Activated CD4-positive, CD25-positive, alpha-beta regulatory T cell treated with anti-CD3 and anti-CD28 coated beads, Interleukin-2, amount 50 U/mL, for 24 hours (primary cell): ENCODE measurements at places on chromosomes 16 and 17.
A peak's percentile ranks its signal among the peaks of the same experiment; 100 is the strongest.

GRCh38 chr17:50793007-50793406 is 25.7 kb upstream of the ANKRD40CL start:
- no peak for ATAC-seq

GRCh38 chr17:10756185-10756584 is 26.4 kb upstream of the TMEM220 start:
- ATAC-seq, result no peak

DNA sequence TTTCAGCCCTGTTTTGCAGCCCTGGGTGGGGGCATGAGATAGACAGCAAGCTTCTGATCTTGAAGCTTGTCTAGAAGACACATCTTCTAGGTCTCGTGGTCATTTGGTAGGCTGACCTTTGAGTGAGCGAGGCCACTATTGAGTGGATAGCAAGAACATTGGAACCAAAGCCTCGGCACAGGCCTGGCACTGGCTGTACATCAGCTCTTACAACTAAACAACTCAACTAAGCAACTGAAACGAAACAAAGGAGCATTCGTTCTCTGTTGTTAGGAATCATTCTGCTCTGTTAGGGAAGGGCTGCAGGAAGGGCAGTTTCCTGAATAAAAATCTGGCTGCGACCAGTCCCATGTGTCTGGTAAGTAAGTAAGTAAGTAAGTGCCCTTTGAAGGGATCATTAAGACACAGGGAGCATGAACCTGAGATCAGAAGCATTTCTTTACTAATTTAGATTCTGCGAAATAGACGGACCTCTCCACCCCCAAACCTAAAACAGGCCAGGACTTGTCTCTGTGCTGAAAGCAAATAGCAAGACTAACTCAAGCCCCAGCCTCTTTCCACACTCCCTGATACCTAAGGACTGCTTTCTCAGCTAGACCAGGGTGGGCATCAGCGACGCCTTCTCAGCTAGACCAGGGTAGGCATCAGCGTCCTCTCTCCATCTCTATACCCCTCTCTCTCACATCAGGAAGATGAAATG is 22.7 kb downstream of the CYB561 start:
- no peak for ATAC-seq

GRCh38 chr16:66304961-66305360 is 61.5 kb upstream of the CDH5 start:
- no peak for ATAC-seq

GRCh38 chr16:54655121-54655590 is 275.5 kb upstream of the IRX5 start:
- no peak for ATAC-seq

GRCh38 chr16:48829336-48830310 is 219.6 kb upstream of the N4BP1 start:
- ATAC-seq, result no peak

DNA sequence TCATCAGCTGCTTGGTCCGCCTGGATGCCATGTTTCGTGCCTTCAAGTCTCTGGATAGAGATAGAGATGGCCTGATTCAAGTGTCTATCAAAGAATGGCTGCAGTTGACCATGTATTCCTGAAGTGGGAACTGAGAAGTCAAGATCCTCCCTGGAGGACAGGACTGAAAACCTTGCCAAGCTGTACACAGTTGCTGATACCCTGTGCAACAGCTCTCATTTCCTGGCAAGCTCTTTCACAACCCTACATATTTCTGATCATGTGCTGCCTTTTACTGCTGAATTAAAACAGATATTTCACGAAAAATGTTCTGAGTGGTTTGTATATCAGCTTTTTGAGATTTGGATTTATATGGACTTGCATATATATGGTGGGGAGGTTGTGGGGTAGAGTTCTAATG is 898 bp downstream of the CAPNS2 start:
- ATAC-seq, result no peak

DNA sequence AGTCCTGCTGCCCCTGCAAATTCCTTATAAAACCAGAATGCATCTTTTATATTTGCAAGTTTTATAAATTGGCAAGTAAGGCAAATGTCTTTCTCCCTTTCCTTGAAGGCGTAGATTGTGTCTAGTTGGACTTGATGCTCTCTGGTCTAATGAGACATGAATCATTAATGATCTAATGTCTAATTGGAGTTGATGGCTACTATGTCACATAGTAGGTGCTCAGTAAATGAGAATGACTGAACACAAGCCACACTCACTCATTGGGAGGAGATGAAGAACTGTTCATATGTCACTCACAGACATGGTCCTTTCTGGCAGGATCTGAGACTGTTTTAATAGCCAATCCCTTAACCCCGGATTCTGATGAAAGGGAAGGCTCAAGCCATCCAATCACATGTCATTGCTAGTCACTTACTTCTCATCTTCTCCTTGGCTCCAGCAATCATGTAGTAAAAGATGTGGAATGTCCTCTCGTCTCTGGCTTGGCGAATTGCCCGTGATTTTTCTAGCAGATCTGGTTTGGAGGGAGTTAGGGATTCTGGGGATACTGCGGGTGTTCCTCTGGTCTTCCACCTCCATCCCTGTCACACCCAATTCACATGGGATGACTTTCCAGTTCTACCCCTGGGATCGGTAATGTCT is 81.0 kb downstream of the MYH11 start:
- ATAC-seq, result no peak

DNA sequence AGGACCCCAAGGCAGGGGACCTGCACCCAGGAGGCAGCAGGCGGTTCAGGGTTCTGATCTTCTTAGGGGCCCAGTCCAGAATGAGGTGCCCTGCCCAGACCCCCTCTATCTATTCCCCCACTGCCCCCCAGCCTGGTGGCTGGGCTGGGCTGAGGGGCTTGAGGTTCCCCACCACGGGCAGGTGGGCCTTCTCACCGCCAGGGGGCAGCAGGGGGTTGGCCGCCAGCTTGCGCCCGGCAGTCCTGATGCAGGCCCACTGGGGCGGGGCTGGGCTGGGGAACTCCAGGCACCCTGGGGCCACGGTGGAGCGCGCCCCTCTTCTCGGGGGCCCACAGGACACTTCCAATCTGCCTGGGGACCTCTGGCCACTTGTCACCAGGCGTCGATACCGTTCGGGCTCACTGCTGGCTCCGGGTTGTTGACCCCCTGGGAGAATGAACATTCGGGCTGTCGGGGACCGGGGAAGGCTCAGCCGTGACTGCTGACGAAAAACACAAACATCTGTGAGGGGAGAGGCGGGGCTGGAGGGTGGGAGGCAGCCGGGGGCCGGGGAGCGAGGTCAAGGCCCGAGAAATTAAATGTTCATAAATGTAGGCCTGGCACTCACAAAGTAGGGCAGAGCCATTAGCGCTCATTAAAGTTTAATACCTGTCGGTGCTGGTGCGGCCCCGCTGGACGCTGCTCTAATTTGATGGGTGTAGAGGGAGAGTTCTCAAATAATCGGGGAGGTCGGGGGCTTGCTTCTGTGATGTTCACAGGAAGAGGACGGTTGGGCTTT is 219.3 kb upstream of the GSE1 start:
- peak; percentile 62 for ATAC-seq

GRCh38 chr17:74119049-74119580 is 84.4 kb upstream of the RPL38 start:
- ATAC-seq, result no peak

GRCh38 chr16:69520413-69520799 is 45.4 kb upstream of the NFAT5 start:
- no peak for ATAC-seq

DNA sequence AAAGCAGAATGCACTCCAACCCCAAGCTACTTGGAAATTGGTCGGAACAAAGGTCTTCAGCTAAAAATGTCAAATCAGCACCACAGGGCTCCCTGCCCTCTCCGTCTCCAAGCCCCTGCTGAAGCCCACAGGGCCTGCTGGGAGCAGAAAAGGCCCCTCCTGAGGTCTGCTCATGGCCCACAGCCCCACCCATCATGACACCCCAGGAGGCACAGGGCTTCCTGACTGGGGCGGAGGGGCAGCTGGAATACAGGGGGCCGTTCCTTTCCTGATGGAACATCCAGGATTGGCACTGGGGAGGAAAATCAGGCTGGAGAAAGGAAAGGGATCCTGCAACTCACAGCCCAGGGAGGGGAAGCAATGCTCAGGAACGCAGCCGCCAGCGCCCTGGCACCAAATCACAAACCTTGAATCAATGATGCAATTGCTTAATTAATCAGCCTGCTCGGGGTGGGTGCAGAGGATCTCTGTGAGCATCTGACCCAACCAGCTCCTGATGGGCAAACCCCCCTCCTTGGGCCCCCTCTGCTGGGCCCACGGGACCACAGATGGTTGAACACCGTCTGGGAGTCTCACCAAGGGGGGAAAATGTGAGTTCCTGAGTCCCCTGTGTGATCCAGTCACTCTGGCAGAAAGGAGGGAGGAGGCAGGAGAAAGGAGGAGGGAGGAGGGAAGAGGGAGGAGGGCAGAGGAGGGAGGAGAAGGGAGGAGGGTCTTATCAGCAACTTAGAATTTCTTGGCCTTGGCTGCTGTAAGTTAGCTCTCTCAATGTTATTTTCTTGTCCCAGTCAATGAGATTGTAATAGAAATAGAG is 155.5 kb downstream of the ZNF423 start:
- ATAC-seq, result no peak

DNA sequence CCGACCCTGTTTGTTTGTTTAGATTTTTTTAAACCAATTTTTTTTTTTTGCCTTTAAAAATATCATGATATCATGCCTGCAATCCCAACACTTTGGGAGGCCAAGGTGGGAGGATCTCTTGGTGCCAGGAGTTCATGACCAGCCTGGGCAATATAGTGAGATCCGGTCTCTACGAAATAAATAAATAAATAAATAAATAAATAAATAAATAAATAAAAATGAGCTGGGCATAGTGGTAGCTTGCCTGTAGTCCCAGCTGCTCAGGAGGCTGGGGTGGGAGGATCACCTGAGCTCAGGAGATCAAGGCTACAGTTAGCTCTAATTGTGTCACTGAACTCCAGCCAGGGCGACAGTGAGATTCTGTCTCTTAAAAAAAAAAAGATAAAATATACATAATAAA is 8.1 kb upstream of the IGF2BP1 start:
- no peak for ATAC-seq

- no peak for ATAC-seq
These were observed 189.2 kb downstream of the STX8 start for GRCh38 chr17:9386401-9386800.

- ATAC-seq, result no peak
These were observed 1.6 kb downstream of the GFAP start for GRCh38 chr17:44913676-44914075.

DNA sequence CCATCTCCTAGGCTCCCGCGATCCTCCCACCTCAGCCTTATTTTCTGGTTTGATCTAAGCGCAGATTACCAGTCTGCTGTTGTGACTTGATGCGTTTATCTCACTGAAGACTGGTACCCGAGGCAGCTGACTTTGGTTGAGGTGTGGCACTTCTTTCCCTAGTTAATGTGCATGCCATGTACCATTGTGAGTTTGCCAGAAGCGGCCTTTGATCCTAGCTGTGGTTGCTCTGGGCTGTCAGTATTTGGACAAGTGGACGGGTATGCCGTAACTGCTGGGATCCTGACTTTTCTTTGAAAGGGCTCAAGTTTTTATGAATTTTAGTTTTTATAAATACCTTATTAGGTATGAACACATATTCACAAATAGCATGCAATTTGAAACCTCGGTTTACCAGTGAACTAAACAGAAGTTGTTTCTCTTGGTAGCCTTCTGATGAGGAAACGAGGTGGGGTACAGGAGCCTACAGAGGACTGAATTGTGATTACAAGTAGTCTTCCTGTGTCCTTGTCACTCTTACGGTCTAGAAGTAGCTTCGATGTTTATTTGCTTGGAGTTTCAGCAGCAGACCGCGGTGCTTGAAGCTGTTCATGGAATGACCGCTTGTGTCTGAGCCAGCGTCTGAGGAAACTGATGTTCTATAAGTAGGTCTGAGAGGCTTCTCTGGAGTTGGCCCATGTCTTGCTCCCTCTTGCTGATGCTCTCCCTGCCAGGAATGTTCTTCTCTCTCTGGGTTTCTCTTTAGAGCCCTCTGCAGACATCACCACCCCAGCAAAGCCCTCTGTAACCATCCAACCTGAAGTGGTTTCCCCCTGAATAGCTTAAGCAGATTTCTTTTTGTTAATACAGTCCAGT is 40.0 kb downstream of the SEC14L1 start:
- peak; percentile 18 for ATAC-seq

- no peak for ATAC-seq
These were observed 4.6 kb upstream of the KCNJ12 start for GRCh38 chr17:21371511-21372081.

DNA sequence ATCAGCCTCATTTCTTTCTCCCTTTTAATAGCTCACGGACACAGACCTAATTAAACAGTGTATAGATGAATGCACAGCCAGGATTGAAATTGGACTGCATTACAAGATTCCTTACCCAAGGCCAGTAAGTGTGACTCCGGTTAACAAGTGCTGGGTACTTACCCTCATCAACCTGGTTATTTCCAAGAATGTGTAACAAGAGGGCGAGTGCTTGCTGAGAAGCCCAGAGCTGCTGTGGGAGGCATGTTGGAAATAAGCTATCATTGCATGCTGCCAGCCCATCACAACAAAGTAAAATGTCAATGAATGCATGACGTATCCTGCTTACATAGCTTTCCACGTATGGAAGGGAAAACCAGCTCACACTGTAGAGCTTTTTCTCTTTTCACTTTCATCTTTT is 19.5 kb downstream of the LYRM1 start:
- no peak for ATAC-seq

DNA sequence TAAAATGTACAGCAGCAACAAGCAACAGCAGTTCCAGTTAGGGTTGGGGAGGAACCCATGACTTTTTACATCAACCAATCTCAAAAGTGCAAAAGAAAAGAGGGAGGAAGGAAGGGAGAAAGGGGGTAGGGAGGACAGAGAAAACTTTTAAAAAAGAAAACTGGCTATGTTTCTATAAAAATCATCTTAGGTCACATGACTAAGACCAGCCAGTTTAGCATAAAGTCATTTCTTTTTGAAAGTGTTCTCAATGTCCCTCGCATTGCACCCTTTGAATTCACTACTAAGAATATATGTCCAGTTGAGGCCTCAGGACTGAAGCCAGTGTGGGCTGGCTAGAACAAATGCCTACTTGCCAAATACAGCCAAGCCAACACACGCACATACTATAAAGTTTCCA is 28.9 kb downstream of the DCUN1D3 start:
- no peak for ATAC-seq

GRCh38 chr16:82598771-82599170 is 28.0 kb upstream of the CDH13 start:
- no peak for ATAC-seq

GRCh38 chr16:77113835-77114234 is 77.2 kb upstream of the MON1B start:
- no peak for ATAC-seq

DNA sequence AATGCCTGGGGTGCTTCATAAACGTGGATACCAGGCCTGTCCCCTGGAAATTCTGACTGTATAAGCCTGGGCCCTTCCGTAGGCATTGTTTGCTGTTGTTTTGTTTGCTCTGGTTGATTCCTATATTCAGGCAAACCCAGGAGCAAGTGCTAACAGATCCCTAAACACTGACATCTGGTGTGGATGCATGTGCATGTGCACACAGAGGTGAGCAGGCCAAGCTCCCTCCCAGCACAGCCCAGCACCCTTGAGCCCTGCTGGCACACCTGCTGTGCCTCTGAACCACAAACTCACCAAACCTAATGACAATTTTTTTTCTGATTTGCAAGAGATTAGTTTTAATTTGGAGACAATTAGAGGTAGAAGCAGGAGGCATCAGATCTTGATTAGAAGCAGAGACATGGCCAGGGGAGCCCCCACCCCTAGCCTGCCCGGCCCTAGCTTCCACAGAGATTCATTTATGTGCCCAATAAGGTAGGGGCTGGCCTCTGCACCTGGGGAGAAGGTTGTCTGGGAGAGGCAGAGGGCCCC is 40.4 kb downstream of the TMEM132E start:
- ATAC-seq, result no peak
